ENCODE measurements at places on chromosomes 7 and 10.

- no peak for DNase-seq
These were observed 6.1 kb downstream of the PTPRN2 start for GRCh38 chr7:158581440-158582088.

- no peak for DNase-seq
These were observed 37.5 kb downstream of the ENO4 start for GRCh38 chr10:116886772-116887171.

DNA sequence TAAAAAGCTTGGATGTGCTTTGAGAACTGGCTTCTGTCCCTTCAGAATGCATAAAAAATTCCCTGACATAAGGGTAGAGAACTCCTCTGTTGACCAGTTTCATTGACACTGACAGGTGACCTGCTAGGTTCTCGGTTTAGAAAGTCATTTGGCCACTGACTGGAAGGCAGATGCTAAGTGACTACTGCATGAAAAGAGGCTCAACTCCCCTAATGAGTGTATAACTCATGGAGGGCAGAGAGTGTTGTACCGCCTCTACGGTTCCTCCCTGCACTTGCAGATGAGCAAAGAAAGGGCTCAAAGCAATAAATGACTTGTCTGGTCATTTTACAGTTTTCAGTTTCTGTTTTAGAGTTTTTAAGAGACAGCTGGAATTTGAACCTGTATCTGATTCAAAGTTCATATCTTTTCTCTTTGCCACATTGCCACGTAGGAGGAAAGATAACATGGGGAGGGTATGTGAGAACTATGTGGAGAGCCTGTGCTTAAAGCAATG, 2.9 kb upstream of the FGL2 start:
- DNase-seq, result peak; percentile 81

GRCh38 chr7:50197549-50197948, 104.5 kb upstream of the ZPBP start:
- no peak for DNase-seq

DNA sequence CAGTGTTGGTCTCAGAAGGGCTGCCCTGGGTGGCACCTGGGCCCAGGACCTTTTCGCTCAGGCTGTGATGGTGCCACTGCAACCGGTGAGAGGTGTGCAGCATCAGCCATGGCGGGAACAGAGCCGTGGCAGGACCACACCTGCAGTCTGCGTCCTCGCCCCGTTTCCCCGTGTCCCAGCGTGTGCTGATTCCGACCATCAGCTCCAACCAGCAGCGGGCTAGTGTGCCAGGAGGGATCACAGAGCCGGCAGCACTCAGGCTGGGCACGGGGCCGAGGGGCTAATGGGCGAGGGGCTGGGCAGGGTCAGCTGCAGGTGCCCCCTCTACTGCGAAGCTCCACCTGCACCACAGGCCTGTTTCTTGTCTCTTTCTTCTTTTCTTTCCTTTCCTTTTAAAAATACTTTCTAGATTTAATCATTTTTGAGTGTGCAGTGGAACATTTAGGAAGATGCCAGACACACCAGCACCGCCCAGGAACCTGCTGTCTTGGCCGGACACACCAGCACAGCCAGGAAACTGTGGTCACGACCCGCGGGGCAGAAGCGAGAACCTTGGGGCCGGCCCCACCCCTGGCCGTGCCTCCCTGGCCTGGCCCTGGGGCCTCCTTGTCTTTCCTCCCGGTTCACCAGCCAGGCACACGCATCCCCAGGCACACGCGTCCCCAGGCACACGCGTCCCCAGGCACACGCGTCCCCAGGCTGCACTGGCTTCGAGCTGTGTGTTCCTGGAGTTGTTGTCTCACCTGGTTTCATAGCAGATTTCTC, 34.6 kb downstream of the ADGRA1 start:
- DNase-seq, result no peak

- DNase-seq, result no peak
These were observed 1299.3 kb downstream of the XPNPEP1 start for GRCh38 chr10:108624052-108624451.

DNA sequence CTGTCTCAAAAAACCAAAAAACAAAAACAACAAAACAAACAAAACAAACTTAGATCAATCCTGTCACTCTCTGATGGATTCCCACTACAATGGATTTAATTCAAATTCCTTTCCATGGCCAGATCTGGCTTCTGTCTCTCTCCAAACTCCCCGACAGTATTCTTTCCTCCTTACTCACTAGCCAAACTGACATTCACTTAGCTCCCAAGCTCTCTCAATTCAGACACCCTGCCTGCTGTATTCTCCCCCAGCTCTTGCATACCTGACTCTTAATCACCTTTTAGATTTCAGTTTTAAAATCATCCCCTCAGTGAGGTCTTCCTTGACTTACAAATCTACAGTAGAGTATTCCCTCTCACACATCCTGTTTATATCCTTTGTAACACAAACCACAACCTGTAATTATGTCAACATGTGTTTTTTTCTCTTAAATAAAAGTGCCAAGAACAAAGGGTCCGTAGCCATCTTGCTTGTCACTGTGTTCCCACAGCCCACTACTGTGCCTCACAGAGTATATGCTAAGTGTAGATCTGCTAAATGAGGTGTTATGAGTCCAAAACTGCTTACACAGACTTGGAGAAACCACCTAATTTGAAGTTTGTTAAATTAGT, 14.4 kb downstream of the HERPUD2 start:
- DNase-seq, result no peak

- DNase-seq, result no peak
These were observed 46.7 kb downstream of the PKD1L1 start for GRCh38 chr7:47901542-47901941.

DNA sequence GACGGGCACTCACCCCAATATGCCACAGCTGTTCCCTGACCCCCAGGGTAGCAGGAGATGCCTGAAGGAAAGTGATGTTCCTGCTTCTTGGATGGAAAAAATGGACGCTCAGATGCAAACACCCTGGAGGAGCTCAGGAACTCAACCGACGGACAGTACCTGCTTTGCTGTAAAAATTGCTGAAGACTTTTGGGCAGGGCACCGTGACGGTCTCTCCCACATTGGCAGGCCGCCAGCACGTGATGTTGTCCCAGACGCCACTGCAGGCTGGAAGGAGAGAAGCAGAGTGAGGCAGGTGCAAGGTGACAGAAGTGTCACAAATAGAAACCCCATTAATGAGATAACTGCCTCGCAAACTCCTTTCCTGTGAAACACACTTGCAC, 35.0 kb downstream of the VIPR2 start:
- no peak for DNase-seq

- DNase-seq, result no peak
These were observed 27.7 kb upstream of the NRBF2 start for GRCh38 chr10:63105225-63106110.

GRCh38 chr7:135553346-135553745, 4.4 kb upstream of the NUP205 start:
- DNase-seq, result no peak

- no peak for DNase-seq
These were observed 267.3 kb upstream of the NPVF start for GRCh38 chr7:25495342-25496250.

- no peak for DNase-seq
These were observed 23.0 kb upstream of the TRIL start for GRCh38 chr7:28981161-28981465.

DNA sequence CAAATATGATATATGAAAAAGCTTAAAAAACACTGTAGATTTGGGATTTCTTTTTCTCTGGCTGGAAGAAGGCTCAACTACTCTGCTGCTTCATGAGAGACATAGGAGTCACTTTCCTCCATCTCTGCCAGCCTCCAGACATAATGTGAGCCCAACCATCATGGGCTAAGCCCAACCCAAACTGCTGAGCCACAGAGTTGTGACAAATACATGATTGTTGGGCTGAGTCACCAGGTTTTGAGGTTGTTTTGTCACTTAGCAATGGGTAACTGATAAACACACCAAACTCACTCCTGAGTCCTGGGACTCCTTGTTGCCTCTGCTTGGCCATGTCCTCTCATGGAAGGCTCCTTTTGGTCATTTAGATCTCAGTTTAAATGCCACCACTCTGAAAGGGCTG, 381.8 kb upstream of the FZD8 start:
- no peak for DNase-seq

DNA sequence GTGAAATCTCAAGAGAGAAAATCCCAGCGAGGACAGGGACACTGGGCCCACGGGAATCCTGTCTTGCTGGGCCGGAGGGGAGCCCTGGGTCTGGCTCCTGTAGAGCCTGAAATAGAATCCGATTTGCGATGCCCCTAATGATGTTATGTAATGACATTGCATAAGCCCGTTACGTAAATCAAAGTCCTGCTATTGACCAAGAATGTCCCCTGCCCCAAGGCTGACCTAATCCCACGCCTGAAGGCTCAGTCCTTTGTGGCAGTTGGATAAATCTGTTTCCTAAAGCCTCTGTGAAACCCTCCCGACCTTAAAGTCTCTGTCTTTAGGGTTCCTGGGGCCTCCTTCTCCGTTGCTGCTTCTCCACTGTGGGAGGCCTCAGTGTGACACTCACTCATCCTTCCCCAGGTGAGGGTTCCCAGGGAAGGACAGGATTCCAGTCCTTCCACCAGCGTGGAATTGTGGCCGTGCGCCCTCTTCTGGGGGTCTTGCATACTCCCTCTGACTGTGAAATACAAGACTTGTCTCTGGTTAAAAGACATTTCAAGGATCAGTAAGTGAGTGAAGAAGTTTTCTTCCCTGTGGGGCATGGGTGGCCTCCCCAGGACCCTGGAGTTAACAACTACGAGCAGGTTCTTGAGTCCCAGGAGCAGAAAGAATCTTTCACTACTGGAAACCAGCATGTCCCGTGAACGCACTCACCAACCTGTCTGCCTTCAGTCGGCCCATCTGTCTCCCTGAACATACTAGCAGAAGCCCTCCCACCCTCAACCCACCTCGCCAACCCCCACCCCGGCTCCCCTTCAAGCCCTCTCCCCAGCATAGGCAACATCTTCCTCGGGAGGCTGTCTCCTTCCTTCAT, 19.8 kb downstream of the ZNF467 start:
- DNase-seq, result no peak

GRCh38 chr10:30026578-30026977, 32.8 kb downstream of the JCAD start:
- DNase-seq, result no peak

DNA sequence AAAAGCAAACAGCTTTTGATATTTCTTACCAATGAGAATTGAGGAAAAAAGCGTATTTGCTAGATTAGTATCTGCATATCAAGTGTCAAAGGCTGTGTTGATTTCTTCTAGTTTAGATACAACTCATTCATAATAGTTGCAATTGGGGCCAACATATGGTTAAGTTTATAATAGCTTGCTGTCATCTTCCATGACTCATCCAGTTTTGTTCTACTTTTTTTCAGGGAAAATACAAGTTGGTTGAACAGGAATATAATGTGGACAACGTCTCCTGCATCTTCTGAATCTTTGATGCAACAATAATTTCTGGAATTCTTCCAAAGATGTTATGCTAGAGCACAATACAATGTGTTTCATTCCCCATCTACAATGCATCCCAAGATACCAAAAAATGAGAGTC, 182.0 kb downstream of the THSD7A start:
- DNase-seq, result no peak

DNA sequence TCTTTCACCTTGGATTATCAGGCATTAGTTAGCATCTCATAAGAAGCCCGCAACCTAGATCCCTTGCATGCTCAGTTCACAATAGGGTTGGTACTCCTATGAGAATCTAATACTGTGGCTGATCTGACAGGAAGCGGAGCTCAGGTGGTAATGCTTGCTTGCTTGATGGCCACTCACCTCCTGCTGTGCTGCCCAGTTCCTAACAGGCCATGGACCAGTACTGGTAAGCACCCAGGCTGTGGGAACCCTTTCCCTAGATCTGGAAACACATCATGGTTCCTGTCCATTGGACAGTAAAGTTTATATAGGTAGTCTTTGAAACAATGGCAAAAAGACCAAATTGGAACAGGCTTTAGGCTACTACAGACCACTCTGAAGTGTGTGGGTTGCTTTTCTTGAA, 9.4 kb upstream of the CTTNBP2 start:
- DNase-seq, result no peak

DNA sequence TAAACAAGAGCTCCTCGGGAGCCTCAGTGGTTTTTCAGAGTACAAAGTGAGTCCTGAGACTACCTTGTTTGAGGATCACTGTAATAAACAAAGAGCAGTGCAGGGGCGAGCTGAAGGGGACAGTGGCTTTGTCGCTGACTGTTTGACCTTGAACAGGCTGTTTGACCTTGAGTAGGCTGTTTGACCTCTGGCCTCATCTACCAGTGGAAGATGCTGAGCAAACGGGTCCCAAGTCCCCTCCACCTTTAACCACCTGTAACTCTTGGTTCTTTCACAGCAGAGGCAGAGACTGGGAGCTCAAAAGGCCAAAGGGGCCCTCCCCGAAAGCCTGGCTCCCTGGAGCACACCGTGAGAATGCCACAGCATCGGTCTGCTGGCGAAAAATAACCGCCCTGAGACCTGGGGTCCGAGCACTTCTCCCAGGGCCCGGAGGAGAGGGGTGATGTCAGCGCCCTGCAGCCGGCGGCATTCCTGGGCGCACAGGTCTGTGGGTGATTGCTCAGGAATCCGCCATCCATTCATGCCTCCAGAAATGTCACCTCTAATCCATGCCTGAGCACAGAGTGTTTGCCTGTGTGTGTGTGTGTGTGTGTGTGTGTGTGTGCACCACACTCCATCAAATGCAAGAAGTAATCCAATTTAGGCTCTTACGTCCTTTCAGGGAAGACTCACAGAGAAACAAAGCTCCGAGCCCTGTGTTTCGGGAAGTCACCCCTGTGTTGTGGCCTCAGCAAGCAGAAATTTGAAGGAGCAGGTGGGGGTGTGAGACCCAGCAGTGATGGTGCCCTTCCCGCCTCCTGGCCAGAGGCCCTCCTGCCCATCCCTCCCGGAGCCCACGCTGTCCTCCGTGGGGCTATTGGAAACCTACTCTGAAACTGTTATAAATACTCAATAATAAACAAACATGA, 66.5 kb downstream of the ASB13 start:
- DNase-seq, result no peak

- no peak for DNase-seq
These were observed 1289.0 kb upstream of the AUTS2 start for GRCh38 chr7:68309271-68309670.

- DNase-seq, result no peak
These were observed 18.3 kb upstream of the TNPO3 start for GRCh38 chr7:129073204-129073603.

DNA sequence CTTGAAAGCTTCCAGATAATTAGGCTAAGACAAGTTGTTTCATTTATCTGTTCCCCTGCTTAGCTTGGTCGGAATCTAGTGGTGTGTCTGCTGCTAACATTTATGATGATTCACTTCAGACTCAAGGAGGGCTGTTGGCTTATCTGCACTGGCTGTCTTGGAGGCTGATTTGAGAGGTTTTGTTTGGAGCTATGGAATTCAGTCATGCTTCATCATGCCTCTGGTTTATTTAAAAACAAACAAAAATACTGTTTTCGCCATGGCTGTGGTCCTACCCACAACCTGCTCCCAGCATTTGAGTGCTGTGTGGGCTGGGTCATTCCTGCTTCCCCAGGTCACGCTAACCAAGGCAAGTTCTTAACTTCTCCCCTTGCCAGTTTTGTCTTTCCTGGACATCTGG, 11.7 kb upstream of the ARPC1B start:
- DNase-seq, result no peak
